ENCODE measurements at places on chromosomes 16 and 17.

- DNase-seq: no peak
These were observed 33.9 kb upstream of the PLLP start for GRCh38 chr16:57318240-57318970.

- no peak for DNase-seq
These were observed 668.8 kb downstream of the WWOX start for GRCh38 chr16:78768226-78768625.

GRCh38 chr17:59542960-59543635, 22.3 kb upstream of the DHX40 start:
- DNase-seq: no peak

GRCh38 chr17:69717214-69717613, 302.7 kb downstream of the MAP2K6 start:
- DNase-seq: no peak

DNA sequence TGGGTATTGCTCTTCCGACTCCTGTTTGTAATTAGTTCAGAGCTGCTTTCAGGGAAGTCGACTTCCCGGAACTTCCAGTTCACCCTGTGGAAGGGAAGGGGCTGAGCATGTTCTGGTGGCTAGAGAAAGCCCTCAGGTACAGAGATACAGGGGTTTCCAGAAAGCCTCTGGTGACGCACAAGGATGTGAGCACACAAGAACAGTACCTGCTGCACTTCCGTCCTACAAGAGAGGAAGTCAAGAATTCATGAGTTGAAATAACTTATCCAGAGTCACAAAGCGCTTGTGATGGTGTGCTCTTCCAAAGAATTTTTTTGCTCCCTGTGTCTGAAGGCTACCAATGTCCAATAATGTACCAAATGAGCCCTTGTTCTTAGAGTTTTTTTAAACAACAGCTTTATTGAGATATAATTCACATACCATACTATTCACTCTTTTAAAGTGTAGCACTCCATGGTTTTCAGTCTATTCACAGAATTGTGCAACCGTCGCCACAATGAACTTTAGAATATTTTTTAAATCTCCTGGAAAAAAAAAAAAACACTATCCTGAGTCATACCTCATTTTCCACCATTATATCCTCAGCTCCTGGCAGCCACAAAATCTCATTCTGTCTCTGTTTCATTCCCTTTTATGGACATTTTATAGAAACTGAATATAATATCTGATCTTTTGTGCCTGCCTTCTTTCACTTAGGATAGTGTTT, 327.6 kb downstream of the CDH13 start:
- DNase-seq: no peak

GRCh38 chr17:56599088-56599487, 5.6 kb downstream of the NOG start:
- DNase-seq: no peak

DNA sequence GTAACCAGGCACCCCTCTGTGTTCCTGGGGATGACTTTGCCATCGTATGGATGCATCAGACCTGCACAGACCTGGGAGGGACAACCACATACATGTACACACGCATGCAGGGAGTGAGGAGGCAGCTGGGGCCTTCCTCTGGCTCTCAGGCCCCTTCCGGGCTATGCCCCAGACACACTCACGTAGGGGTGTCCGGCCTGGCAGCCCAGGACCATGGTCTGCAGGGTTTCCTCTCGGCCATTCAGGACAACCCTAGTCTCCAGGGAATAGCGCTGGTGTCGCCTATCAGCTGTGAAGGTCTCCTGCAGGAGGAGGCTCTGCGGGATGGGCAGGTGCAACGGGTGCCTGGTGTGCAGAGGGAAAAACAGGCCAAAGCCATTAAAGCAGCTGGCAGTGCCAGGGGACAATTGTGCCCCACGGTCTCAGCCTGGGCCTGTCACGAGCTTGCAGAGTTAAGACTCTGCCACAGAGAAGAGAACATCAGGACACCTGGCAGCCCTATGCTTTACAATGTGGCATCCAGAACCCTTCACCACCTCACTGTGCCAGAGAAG, 101.4 kb downstream of the RMI2 start:
- DNase-seq: no peak

- no peak for DNase-seq
These were observed 79.2 kb upstream of the CIBAR2 start for GRCh38 chr16:85191341-85191965.

DNA sequence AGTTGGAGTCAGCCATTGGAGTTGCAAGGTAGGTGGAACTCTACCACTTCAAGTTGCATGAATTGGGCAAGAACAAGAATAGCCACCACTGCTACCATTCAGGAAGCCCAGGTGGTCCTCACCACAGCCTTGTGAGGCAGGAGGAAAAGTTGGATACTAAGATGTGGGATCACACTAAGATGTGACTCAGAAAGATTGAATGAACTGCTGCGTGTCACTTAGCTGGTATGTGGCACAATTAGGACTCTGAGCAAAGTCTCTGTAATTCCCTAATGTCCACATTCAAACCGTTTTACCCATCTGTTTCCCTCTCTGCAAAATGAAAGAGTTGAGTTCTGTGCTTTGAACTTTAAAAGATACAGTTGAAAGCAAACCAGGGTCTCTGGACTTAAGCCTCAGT, 44.7 kb upstream of the HS3ST3A1 start:
- no peak for DNase-seq

DNA sequence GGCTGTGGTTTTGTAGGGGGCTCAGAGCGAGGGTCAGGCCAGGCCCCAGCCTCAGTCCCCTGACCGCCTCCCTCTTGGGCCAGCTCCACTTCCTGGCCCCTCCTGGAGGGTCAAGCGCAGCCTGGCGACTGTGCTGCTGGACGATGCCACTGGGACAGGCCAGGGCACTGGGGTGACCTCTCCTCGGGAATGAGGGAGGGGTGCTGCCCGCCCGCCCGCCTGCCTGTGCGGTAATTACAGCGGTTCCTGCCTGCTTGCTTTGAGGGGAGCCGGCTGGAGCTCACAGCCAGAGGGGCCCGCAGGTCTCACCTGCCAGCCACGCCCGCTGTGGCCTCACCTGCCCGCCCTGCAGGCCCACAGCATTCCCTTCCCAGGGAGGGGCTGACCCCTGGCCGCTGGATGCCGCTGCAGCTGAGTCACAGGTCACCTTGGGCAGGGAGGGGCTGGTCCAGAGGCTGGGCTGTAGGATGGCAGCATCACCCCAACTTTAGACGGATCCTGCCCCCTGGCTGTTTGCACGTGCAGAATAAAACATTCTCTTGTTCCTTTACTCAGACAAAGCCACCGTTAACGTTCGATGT, 76.7 kb upstream of the CBX4 start:
- no peak for DNase-seq

DNA sequence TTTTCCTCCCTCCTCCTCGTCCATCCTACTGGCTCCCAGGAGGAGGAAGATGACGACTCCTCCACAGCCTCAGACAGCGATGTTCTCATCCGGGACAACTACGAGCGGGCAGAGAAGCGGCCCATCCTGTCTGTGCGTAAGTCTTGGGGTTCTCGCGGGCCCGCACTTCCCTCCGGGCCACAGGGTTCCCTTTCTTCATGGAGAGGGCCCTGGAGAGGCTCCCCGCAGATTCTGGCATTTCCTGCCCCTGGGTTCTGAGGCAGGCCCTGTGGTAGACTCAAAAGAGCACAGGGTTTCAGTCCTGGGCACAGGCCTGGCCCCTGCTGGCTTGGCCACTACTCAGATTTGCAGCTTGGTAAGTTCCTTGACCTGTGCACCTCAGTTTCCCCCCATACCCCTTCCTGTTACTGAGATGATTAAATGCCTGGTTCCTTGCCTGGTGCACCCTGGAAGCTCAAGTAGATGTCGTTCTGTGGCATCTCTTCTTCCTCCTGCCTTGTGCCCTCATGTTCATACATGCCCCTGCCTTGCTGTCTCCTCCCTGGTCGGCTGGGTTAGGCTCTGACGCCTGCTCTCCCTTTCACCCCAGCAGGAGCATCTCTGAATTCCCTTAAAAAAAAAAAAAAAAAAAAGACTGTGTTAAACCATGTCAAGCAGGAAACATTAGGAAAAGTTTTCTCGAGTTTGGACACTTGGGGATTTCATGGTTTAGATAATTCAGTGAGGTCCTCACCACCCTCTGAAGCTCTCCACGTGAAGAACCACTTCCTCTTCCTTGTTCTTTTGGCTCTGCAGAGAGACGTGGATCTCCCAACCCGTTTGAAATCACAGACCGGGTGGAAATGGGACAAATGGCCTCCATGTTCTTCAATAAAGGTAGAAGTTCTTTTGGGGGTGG, 14.3 kb upstream of the NAT9 start:
- no peak for DNase-seq

GRCh38 chr16:24673155-24673554, 56.3 kb upstream of the TNRC6A start:
- no peak for DNase-seq

GRCh38 chr17:5785867-5786509, 201.7 kb upstream of the NLRP1 start:
- no peak for DNase-seq

DNA sequence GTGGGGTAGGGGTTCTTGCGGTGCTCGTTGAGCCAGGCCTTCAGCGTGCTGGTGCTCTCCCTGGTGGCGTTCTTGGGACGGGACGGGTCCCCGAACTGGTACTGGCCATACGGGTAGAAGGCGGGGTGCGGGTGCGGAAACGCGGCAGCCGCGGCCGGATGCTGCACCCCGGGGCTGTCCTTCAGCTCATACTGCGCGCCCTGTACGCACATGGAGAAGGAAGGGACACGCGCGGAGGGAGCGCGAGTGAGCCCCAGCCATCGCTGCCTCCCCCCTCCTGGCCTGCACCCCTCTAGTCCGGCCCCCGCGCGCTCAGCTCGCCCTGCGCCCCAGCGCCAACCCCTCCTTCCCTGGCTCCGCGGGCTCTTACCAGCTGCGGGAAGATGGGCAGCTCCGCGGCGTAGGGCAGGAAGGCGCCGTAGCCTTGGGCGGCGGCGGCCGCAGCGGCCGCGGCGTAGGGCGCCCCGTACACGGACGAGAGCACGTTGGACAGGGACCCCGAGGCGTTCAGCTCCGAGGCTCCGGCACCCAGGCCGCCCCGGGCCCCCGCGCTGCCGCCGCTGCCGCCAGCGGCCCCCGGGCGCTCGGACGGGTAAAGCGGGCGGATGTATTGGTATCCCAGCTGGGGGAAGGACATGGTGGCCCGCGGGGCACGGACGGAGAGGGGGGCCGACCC, 1.0 kb downstream of the IRX3 start:
- DNase-seq: no peak

GRCh38 chr17:39671651-39672521, 3.6 kb downstream of the PNMT start:
- no peak for DNase-seq

GRCh38 chr17:55237268-55237667, 27.5 kb upstream of the HLF start:
- no peak for DNase-seq

- no peak for DNase-seq
These were observed 27.4 kb downstream of the STH start for GRCh38 chr17:46026166-46027047.

GRCh38 chr16:18965555-18965954, 18.2 kb upstream of the TMC7 start:
- DNase-seq: no peak

- DNase-seq: no peak
These were observed 8.4 kb downstream of the PRR29 start for GRCh38 chr17:64006361-64007088.

DNA sequence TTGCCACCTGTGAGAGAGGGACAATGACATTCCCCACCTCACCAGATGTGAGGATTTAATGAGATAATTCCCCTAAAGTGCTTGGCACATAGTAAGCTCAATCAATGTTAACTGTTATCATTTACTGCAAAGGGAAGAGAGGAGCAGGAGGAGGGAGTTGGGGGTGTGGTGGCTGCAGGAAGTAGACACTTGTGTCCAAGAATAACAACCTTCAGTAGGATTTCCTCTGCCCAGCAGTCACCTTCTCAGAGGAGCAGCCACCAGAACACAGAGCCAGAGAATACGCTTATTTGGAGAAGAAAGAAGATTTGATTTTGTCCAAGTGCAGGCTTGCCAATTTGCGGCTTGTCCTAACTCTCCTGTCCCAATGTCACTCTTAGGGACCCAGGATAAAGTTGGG, 10.2 kb downstream of the CBX4 start:
- no peak for DNase-seq

DNA sequence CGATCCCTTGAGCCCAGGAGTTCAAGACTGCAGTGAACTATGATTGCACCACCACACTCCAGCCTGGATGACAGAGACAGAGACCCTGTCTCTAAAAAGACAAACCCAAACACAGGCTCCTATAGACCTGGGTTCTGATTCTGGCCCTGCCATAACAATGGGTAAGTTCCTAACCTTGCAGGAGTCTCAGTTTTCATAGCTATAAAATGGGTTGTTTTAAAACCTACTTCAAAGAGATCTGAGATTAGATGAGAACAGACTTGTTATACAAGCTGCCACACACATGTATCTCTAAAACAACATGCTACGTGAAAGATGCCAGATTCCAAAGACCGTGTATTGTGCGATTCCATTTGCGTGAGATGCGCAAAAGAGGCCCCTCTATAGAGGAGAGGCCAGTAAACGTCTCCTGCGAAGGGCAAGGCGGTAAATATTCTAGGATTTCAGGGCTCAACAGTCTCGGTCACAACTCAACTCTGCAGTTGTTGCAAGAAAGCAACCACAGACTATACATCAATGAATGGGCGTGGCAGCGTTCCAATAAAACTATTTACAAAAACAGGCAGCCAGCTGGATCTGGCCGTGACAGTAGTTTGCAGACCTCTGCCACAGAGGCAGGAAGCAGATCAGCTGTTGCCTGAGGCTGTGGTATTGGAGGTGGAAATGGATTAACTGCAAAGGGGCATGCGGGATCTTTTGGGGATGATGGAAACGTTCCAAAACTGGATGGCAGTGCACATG, 5.9 kb downstream of the CORO7 start:
- DNase-seq: no peak

GRCh38 chr16:65796481-65796880, 570.0 kb upstream of the CDH5 start:
- DNase-seq: no peak

DNA sequence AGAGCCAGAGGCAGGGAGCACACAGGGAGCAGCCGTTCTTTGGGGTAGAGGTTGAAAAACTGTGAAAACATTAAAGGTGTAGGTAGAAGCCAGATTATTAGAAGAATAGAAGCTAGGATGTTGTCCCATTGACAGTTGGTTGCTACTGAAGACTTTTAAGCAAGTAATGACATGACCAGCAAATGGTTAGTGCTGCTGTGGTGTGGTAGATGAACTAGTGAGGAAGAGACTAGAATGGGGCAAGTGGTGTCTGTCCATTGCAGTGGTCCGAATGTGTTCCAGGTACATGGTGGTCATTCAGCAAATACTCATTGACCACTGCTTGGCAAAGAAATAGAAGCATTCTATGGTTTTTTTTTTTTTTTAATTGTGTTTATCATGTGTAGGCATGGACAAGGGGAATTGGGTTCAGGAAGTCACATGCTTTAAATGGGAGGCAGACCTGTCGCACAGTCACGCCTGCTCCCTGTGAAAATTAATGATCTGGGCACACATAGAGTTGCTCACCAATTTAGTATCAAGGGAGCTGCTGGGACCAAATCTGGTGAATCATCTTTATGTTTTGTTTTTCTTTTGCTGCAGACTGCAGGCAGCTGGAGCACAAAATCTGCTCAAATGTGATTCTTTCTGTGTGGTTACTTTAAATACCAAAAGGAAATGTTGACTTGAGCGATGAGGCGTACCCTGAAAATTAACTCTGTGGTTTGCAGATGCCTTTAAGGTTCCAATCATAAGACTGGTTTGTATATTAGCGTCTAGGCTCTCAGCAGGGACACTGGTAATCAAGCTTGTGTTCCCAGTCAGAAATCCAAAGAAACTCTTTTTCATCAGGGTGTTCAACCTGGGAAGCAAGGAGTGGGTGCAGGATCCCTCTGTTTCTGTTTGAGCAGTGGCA, 30.7 kb downstream of the YPEL2 start:
- no peak for DNase-seq

GRCh38 chr16:8372141-8372540, 218.2 kb downstream of the TMEM114 start:
- no peak for DNase-seq

- DNase-seq: no peak
These were observed 11.9 kb upstream of the SLC4A1 start for GRCh38 chr17:44279666-44280391.

Data from stimulated activated CD4-positive, alpha-beta T cell treated with anti-CD3 and anti-CD28 coated beads, Interleukin-4, amount 100 ng/mL, for 4 hours (primary cell).